Smooth muscle cell of the brain vasculature (primary cell): ENCODE measurements at places on chromosomes 12 and 14.
A peak's percentile ranks its signal among the peaks of the same experiment; 100 is the strongest.

- DNase-seq, result peak; percentile 59
Measured at GRCh38 chr12:105235732-105236476, at the start of gene APPL2. Gene APPL2 (minus strand): TSS chr12:105236174. CDS start chr12:105236012, 162 bp downstream.

DNA sequence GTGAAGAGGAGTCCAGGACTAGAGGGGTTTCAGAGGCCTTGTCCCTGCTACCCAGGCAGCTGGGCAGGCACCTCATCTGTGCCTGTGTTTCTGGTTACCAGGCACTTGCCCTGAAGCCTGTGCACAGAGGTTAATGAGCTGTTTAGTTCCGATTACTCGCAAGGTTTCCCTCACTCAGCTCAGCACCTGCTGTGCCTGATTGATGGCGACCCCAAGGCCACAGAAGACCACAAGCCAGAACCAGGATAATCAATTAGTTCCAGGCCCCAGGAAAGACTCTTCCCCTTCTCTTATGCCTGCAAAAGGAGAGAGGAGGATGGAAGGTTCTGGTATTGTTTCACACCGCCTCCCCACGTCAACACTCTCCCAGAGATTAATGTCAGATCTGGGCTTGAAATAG, 88.8 kb upstream of the NOS1 start:
- no peak for DNase-seq

DNA sequence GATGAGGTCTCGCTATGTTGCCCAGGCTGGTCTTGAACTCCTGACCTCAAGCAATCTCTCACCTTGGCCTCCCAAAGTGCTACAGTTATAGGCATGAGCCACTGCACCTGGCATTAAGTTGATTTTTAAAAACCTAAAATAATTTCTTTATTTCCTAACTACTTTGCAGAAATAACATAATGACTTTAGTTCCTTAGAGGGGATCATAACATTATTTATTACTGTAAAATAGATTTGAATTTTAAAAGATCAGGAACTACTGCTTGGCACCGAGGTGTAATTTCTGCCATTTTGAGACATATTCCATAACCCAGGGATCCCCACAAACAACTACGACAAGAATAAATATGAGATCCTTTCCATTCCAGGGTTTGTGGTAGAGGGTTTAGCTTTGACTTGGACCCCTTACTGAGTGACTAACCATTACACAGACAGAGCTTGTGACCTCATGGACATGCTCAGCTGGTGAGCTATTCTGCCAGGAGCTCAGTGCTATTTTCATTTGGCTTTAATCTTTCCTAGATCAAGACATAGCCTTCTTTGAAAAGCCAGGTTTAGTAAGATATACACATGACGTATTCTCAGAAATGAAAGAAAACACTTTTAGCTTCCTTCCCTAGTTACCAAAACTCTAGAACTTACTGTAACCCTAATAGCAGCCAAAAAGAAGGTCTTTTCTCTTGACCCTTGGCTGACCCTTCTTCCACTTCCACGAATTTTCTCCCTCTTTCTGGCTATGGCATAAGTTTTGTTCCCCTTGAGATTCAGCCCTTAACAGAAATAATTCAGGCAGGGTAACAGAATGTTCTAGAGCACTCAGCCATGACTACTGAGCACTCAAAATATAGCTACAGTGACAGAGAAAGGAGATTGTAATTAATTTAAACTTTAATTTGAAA, 75.1 kb upstream of the NUDT4 start:
- peak; percentile 87 for DNase-seq

DNA sequence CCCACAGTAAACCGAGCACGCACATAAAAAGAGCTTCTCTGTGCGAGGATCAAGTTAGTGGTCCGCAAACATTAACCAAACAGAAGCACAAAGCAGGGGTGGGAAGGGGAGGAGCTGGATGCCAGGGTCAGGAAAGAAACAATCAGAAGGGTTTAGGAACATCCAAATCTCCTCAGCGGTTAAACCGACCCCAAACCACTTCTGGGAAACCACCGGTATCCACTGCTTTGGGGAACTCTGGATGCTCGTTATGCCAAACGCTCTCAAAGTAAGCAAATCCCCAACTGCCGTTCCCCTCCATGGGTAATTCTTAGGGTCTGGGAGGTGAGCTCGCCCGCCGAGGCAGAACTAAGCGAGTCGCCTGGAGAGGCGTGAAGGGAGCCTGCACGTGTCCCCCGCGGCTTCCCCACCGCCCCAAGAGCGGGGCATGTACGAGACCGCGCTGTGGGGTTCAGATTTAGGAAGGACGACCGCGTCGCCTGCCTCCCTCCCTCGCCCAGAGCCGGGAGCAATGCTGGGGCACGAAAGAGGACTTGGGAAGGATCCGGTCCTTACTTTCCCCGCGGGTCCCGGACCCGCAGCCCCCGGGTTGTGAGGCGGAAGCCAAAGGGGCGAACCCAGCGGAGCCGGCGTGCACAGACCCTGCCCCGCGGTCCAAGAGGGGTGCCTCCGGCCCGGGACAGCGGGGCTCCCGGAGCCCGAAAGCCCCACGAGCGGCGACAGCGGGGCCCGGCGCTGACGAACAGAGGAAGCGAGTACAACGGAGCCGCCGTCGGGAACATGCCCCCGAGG, 711 bp downstream of the SBNO1 start:
- no peak for DNase-seq

DNA sequence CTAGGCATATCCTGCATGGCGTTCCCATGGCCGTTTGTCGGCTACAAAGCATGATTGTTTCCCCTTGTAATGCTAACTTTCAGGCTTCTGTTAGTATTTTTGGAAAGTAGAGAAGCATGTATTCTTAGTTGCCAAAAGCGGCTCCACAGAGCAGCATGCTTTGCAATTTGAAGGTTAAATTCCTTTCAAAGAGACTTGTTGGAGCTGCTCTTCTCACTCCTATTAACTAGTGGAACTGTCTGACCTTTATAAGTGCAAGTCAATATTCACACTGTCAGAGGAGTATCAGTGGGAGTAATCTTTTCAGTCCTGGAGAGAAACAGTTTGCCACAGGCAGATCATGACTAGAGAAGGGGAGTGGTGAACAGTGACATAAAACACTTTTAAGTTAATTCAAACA, 656.1 kb upstream of the NOVA1 start:
- no peak for DNase-seq

DNA sequence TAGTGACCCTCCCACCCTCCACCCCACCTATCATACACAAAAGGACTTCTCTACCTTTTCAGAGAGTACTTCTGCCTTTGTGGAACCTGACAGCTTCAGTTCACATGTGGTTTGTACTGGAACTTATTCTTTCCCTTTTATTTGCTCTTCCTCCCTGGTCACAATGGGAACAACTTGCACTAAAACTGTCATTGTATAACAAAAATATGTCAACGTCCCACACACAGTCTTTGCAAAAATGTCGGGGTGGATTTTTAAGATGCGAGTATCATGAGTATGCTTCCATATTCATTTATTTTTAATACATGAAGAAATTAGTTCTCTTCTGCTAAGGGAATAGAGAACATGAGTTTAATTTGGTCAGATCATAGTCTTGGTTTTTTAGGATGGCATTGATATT, 45.6 kb upstream of the NELL2 start:
- no peak for DNase-seq

GRCh38 chr14:22210026-22210425, 379.0 kb downstream of the DAD1 start:
- DNase-seq, result no peak

- DNase-seq, result no peak
Measured at GRCh38 chr14:103728721-103729120, 13.1 kb downstream of the ZFYVE21 start.

- peak; percentile 93 for DNase-seq
Measured at GRCh38 chr14:50964683-50965390, 20.6 kb upstream of the PYGL start.

- DNase-seq, result no peak
Measured at GRCh38 chr12:91506452-91506851, 323.8 kb upstream of the DCN start.

DNA sequence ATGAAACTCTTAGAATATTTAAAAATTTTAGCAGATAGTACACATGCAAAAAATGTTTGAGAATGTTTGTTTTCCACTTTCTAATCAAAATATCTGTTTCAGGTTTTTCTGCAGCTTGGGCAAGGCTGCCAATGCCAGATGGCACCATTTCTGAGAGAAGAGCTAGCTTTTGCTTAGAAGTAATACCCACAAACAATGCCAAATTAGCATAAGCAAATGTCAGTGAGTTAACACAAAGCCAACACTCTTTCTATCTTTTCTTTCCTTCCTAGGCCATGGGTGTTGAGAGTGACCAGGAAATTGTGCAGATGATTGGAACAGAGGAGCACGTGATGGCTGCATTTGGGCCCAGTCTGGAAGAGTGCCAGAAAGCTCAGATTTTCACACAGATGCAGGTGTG, 35.2 kb downstream of the POLR3B start:
- no peak for DNase-seq

DNA sequence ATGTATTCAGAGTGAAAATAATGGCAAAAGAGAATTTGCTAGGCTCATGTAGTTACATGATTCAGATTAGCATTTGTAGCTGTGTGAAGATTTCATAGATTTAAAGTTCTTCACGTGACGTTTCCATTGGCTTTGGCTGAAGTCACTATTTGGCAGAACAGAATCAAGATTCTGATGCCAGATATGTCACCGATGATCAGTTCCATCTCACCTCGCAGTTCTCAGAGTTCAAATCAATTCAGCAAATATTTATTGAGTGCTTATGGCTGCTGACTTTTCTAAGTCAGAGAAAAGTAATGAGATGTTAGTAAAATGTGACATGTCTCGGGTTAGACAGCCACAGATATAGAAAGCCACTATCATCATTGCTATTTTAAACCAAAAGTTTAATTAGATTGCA, 28.4 kb downstream of the ALX1 start:
- DNase-seq, result no peak

GRCh38 chr12:79982086-79983062, 47.5 kb upstream of the PPP1R12A start:
- no peak for DNase-seq

GRCh38 chr14:20970647-20970982, 15.3 kb downstream of the RNASE2 start:
- no peak for DNase-seq
